ENCODE measurements at places on chromosomes 11 and 22.

- DNase-seq, result no peak
Observed at GRCh38 chr22:36017651-36018091, 11.0 kb downstream of the RBFOX2 start.

GRCh38 chr11:33808228-33808828 lies 34.0 kb upstream of the FBXO3 start:
- peak; percentile 68 for DNase-seq

- DNase-seq, result no peak
Observed at GRCh38 chr11:75413864-75414263, 14.5 kb downstream of the RPS3 start.

DNA sequence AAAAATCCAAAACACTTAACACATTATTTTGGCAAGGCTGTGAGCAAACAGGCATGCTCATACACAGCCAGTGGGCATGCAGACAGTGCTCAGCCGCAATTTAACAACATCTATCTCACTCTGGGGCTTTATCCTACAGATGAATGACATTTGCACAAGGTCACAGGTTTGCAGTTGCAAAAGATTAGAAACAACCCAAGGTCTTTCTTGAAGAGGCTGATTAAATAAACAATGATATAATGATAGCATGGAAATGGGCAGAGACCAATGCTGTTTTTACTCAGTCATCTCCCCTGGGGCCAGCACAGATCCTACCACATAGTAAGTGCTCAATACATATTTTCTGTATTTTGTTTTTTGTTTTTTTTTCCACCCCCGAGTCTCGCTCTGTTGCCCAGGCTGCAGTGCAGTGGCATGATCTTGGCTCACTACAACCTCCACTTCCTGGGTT lies 9.4 kb downstream of the A4GALT start:
- DNase-seq, result no peak

DNA sequence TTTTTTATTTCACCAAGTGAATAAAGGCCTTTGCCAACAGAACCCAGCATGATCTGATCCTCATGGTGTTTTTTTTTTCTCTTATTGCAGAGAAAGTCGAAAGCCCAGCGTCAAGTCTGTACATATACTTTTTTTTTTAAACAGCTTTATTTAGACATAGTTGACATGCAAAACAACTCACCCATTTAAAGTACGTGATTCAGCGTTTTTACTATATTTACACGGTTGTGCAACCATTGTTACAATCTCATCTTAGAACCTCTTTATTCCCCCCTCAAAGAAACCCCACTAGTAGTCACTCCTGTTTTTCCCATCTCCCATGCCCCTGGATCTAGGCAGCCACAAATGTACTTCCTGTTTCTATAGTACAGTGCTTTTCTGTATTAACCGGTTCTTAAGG lies 20.6 kb upstream of the AP1B1 start:
- no peak for DNase-seq

DNA sequence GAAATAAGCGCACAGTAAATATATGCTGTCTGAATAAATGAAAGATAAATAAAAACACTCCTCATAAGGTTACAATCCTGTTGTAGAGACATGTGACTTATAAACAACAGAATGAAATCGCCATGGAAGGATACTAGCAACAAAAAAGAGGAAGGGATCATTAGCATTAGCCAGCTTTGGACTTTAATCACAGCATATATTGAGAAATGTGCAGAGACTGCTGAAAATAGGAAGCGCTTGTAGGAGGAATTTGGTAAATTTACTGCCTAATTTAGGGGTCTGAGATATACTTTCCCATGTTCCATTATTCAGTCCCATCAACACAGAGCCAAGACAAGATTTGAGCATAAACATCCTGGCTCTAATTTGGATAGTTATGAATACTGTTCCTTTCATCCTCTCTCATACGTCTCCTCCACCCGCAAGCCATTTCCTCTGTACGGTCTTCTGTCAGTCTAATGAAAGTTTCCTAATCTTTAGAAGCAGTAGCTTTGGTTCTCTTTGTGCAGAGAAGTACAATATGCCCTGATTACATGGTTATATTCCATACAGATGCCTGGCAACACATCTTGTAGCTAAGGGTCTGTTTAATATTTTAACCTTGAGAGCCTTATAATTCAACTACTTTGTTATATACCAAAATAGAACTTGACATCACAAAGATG lies 37.1 kb upstream of the AKIP1 start:
- DNase-seq, result no peak

- no peak for DNase-seq
Observed at GRCh38 chr11:13841393-13841792, 121.1 kb upstream of the SPON1 start.

- no peak for DNase-seq
Observed at GRCh38 chr11:119742263-119742861, 13.4 kb upstream of the NECTIN1 start.

DNA sequence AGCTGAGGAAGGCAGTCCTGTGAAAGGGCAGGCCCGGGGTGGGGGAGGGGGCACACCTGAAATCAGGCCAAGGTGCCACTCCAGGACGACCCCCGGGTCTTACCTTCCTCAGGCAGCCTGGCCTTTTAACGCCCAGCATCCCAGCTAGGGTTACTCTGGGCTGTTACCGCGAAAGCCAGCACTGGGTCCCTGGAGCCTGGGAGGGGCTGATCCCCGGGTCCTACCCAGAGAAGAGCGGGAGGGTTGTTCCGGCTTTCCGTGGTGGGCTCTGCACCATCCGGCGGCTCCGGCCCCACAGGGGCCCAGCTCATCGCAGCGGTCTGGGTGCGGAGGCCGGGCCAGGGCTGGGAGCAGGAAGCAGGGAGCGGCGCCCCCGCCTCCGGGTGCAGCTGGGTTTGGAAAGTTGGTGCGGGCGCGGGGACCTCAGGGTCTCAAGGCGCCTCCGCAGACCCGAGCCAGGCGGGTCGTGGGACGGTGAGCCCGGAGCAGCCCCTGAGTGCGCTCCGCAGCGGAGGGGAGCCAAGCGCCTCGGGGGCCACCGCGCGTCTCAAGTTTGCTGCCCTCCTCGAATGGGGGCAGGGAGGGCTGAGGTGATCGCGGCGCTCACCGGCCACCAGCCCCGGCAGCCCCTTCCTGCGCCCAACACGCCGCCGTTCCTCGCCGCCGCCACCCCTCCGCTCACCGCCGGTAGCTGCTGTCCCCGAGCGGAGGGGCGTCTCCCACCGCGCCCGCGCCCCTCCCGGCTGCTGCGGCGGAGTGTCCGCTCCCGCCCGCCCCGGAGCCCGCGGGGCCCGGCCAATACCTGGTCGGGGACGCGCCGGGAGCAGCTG lies 831 bp downstream of the CHST1 start:
- DNase-seq, result no peak

- DNase-seq, result no peak
Observed at GRCh38 chr11:12134236-12134585, 23.8 kb downstream of the MICAL2 start.

- DNase-seq, result no peak
Observed at GRCh38 chr11:117535201-117535849, 207.7 kb downstream of the CEP164 start.

- no peak for DNase-seq
Observed at GRCh38 chr22:21937041-21937820, 15.4 kb downstream of the PPM1F start.

- no peak for DNase-seq
Observed at GRCh38 chr11:2143799-2144543, 4.8 kb upstream of the IGF2 start.

- no peak for DNase-seq
Observed at GRCh38 chr11:112248201-112248600, 12.5 kb downstream of the PLET1 start.

DNA sequence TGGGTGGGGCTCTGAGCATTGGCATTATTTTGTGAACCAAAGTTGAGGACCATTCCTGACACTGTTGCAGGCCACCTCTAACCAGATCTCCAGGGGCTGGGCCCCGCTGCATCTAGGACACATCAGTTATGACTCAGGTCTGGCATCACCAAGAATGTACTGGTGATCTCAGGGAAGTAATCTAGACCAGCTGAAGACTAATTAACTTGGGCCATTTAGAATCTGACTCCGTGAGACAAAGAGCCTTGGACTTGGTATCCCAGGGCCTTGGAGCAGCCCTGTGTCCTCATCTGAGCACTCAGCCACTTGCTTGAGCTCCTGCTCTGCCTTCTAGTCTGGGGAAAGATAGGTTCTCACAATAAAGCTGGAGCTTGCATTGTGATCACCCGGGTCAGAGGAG lies 200.6 kb downstream of the KIRREL3 start:
- DNase-seq, result no peak

GRCh38 chr22:30855266-30855665 lies 113.3 kb downstream of the MORC2 start:
- no peak for DNase-seq
